Activated CD4-positive, alpha-beta T cell treated with anti-CD3 and anti-CD28 coated beads, Interleukin-2, amount 50 U/mL, for 16 hours (primary cell): ENCODE measurements at places on chromosomes 2 and 18.

- no peak for DNase-seq
Observed at GRCh38 chr2:96806468-96807126, 9.5 kb upstream of the CNNM3 start.

DNA sequence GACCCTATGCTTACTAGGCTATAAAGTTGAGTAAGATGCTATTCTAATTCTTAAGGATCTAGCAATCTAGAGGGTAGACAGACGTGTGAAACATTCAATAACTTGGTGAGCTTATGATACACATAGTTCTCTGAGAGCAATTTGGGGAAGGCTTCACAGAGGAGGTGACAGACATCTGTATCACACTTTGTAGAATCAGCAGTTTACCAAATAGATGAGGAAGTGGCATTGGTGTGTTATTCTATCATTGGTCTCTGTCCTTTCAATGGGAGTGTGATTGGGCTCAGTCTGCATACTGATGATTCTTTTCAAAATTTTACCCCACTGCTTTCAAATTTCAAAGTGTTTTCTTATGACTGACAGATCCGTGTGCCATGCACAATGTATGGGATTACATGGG is 47.0 kb upstream of the TMEM178A start:
- no peak for DNase-seq

DNA sequence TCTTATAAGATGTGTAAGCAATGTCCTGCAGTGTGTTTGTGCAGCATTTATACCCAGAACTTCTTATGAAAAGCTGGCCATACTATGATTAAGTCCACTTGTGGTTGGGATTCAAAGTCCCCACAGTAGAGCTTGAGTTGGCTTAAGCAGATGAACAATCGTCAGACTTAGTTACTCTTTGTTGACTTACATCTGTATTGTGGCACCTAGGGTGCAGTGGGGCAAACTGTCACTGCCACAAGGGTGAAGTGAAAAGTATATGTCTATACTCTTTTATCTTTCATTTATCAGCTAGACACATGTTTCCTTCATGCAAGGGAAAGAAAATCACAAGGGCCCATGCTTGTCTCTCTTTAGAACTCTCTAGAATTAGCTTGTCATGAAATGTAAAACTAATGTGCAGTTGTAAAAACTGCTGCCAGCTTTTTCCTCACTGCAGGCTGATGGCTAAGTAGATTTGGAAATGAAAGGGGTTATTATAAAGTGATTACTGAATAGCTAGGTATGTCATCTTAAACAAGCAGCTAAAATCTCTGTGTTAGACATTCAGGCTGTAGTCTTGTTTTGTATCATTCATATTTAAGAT is 474.5 kb downstream of the PTPRM start:
- no peak for DNase-seq

GRCh38 chr18:55289048-55289447 is 298.9 kb downstream of the TCF4 start:
- no peak for DNase-seq

GRCh38 chr2:102337481-102338386 is 17.9 kb upstream of the IL18R1 start:
- peak; percentile 48 for DNase-seq

DNA sequence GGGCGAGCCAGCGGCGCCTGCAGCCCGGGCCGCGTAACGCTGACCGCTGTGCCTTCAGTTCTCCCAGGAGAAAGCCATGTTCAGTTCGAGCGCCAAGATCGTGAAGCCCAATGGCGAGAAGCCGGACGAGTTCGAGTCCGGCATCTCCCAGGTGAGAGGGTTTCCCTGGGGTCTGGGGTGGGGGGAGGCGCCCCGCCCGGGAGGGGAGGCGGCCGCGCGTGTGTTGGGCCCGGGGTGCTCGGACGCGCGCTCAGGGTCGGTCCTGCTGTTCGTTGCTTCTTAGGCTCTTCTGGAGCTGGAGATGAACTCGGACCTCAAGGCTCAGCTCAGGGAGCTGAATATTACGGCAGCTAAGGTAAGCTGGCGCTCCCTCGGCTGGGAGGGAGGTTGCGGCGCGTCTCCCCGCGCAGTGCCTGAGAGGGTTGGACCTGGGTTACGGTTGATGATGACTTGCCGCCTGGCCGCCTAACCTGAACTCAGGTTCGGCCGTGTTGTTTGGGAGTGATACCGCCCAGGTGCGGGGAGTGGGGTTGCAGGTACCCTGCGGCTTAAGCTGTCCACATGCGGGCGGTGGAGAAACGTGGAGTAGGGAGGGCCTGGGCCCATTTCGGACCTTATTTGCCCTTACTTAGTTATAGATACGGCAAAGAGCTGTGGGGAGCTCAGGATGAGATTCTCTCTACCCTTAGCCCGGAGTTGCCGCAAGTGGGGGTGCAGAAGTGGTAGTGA is 638 bp downstream of the RPS7 start:
- no peak for DNase-seq

- peak; percentile 14 for DNase-seq
Observed at GRCh38 chr2:236782938-236783337, 213.3 kb downstream of the ACKR3 start.

- DNase-seq: no peak
Observed at GRCh38 chr2:220586980-220587530, 959.6 kb downstream of the SLC4A3 start.

DNA sequence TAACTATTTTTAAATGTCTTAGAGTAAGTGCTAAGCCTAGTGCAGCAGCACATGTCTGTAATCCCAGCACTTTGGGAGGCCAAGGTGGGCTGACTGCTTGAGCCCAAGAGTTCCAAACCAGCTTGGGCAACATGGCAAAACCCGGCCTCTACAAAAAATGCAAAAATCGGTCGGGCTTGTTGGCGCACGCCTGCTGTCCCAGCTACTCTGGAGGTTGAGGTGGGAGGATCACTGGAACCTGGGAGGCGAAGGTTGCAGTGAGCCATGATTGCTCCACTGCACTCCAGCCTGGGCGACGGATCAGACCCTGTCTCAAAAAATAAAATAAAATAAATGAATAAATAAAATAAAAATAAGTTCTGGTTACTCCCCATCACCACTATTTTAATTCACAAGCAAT is 783.4 kb downstream of the ERBB4 start:
- DNase-seq: no peak

- DNase-seq: no peak
Observed at GRCh38 chr2:239467281-239467955, 66.6 kb upstream of the HDAC4 start.

- DNase-seq: peak; percentile 62
Observed at GRCh38 chr2:112920923-112921532, 10.1 kb downstream of the IL37 start.

- DNase-seq: no peak
Observed at GRCh38 chr18:75005626-75006025, 203.3 kb downstream of the PTGR3 start.

DNA sequence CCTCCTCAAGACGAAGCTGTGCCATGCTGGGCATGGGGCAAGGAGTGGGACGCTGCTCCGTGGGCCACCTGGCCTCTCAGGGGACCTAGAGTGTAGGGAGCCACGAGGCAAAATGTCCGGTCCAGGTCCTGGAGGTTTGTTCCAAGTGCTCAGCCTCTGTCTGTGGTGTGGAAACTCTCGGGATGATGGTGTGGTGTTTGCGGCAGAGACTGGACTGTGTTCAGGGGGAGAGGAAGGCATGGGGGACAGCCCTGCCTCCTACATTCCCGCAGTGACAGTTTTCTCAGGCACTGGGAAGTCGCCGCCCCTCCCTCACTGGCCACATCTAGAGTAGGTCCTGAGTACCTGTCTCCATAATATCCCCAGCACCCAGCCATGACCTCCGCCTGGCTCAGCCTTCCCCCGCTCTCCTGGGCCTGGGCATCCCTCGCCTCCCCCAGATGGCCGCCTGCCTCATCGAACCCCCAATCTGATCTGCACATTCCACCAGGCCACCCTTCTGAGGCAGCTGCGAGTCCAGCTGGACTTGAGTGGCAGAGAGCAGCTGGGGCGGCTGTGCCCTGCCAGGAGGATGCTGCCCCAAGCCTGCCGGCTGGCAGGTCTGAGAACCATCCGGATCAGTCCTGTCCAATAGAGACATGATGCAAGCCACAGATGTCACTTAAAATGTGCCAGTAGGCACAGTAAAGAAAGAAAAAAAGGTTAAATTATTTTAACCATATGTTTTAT is 6.2 kb downstream of the KCNIP3 start:
- DNase-seq: no peak

DNA sequence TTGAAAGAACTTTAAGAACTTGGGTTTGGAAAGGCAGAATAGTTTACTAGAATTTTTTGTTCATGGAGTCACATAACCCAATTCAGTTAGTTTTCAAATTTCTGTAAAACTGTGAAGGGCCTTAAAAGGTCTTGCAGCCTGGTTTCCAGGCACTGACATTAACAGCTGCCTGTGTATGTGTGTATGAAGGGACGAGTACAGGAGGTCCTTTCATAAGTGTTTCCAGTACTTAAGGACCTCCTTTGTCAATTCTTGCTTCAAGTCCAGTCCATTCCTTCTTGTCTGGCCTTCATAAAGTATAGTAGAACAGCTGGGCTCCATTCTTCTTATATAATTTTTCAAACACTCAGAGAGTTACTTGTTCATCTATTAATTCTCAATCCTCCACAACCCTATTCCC is 136.5 kb downstream of the NR4A2 start:
- no peak for DNase-seq

DNA sequence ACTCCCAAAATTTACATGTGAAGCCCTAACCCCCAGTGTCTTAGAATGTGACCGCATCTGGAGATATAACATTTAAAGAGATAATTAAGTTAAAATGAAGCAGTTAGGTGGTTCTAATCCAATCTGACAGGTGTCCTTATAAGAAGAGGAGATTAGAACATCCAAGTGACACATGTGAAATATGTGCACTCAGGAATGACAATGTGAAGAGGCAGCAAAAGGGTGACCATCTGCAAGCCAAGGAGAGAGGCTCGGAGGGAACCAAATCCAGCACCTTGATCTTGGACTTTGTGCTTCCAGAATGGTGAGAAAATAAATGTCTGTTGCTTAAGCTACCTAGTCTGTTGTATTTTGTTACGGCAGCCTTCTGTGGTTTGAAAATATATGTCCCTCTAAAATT is 165.4 kb downstream of the FIGN start:
- no peak for DNase-seq

DNA sequence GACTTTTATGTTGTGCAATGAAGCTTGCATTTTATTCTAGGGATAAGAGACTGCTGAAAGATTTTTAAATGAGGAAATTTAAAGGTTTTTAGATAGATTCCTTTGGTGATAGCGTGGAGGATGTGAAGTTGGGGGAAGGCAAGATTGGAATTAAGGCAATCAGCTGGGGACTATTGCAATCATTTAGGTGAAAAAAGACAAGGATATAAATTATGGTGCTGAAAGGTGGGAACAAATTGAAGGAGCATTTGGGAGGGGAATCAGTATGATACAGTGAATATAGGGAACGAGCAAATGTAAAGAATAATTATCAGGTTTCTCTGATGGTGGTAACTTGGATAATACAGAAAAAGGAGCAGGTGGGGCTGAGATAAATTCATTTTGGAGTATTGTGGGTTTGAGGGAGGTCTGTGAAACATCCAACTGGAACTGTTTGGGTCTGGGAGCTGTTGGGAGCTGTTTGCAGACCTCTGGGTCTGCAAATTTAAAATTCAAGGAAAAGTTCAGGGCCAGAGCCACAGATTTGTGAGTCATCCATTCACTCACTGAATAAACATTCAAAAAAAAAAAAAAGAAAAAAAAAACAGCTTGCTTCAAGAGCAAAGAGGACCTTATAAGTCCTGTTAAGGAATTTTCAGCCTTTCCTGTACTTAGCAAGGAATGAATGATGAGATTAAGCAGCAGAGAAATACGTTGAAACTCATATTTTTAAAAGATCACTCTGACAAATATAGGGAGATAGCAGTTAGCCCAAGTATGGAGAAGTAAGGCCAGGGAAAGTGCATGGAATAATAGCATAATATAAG is 257.5 kb upstream of the FN1 start:
- no peak for DNase-seq

DNA sequence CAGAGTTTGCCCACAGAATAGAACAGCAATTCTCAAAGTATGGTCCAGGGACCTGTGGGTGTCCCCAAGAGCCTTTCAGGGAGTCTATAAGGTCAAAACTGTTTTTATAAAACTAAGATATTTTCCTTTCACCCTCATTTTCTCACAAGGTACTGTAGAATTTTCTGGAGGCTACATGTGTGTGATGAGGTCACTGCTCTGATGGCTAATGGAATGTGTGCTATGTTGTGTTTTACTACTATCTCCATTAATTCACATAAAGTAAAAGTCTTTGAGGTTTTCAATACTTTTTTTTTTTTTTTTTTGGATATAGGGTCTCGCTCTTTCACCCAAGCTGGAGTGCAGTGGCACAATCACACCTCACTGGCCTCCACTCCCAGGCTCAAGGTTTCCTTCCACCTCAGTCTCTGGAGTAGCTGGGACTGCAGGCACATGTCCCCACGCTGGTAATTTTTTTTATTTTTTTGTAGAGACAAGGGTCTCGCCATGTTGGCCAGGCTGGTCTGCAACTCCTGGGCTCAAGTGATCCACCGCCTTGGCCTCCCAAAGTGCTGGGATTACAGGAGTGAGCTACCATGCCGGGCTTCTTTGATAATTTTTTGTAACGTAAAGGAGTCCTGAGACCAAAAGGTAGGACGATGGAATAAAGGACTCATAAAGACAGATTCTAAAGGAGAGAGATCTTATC is 1.8 kb downstream of the TRABD2A start:
- no peak for DNase-seq

DNA sequence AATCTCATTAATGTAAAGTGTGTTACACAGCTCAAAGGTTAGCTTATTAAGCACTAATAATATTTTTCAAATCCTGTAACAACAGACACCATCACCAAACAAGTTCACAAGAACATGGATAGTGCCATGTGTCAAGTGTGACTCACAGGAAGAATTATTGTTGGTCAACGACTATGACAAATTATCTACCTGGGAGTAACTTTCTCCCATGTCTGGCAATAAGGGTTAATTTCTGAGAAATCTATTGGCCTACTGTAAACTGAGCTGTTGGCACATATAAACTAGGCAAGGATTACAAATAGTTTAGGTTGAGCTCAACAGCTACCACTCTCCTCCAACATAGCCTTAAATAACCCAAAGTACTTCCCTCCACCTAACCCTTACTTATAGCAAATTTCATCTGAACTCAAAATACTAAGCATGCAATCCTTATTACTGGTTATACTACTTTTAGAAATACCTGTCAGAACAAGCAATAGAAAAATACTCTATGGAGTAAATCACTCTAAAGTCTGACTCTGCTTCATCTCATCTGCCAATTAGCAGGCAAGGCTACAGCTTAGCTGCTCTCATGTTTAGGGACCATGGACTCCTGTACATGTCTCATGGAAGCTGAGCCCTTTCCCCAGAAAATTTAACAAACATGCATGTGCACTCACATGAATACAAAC is 223.0 kb downstream of the NBAS start:
- DNase-seq: no peak
